ENCODE measurements at places on chromosomes 6 and 20. TPM values are rescaled to one million over a fixed set of nuclear protein-coding genes. Genes with fewer than 3 reads are reported as not detected.
A peak's percentile ranks its signal among the peaks of the same experiment; 100 is the strongest.

REM1 gene
- 2.4 TPM for total RNA-seq

UNC5CL gene
- total RNA-seq: 0.86 TPM

HACE1 gene
- 18.4 TPM for total RNA-seq

HLA-DRA gene
- 148 TPM for total RNA-seq

SLC22A2 gene
- total RNA-seq: not detected

GJA10 gene
- total RNA-seq: not detected

TREML4 gene
- not detected for total RNA-seq

CCM2L gene
- 9.5 TPM for total RNA-seq

PGC gene
- 0.53 TPM for total RNA-seq

GRCh38 chr6:165086814-165087213 is 222.6 kb downstream of the C6orf118 start:
- H3K36me3 ChIP-seq: no peaks in the 10 kb centered on the region
- H3K27me3 ChIP-seq: no peaks in the 10 kb centered on the region
- no peak overlapping the region for H3K4me3 ChIP-seq
- no peak overlapping the region for H3K27ac ChIP-seq
- H3K4me1 ChIP-seq: no peaks in the 10 kb centered on the region

DNA sequence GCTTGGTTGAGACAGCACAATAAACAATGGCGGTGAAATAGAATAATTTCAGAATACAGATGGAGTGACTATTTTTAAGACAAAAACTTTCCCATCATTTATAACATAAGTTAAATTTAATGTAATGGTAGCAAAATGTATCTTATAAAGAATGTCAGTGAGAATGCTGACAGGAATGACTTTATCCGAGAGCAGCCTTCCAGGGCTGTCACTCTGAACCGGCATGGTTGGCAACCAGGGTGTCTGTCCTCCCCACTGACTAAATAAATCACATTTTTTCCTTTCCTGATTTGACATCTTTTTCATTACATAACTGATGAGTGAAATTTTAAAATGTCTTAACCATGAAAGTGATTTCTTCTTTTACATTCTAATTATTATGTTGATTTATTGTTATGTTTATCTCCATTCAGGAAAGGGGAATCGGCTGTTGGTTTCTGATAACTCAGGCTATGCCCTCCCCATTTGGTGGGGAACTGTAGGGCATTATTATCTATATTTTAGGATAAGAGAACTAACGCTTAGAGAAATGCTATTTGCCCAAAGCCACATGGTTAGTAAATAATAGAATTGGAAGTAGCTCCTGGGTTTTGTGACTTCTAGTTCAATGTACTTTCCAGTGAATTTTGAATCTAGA is 109.2 kb upstream of the OGFRL1 start:
- H3K4me1 ChIP-seq: no peaks in the 10 kb centered on the region
- H3K4me3 ChIP-seq: no peak overlapping the region
- H3K27me3 ChIP-seq: no peaks in the 10 kb centered on the region

- no peaks in the 10 kb centered on the region for H3K27me3 ChIP-seq
- DNase-seq: no peak
- H3K27ac ChIP-seq: no peak overlapping the region
- no peak overlapping the region for H3K4me3 ChIP-seq
Measured at GRCh38 chr6:150202404-150202803, 59.6 kb downstream of the PPP1R14C start.

DNA sequence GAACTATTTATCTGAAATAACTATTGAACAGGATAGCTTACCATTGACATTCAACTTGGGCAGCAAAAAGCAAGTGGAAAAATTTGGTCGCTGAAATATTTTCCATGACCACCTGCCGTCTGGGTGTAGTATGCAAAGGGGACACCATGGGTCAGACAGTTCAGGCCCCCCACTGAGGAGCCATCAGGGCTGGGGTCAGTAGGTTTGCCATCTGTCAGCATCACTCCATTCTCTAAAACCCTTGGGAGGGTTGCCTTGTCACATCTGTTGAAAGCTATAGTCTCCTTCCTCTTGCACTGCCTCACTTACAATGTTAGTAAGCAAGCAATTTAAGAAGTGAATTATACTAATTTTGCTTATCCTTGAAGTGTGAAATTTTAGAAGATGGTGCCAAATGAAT is 44.9 kb downstream of the NRN1 start:
- no peak for DNase-seq
- no peak overlapping the region for H3K4me3 ChIP-seq
- H3K36me3 ChIP-seq: no peaks in the 10 kb centered on the region
- no peak overlapping the region for H3K27ac ChIP-seq
- no peaks in the 10 kb centered on the region for H3K4me1 ChIP-seq
- H3K27me3 ChIP-seq: no peaks in the 10 kb centered on the region

DNA sequence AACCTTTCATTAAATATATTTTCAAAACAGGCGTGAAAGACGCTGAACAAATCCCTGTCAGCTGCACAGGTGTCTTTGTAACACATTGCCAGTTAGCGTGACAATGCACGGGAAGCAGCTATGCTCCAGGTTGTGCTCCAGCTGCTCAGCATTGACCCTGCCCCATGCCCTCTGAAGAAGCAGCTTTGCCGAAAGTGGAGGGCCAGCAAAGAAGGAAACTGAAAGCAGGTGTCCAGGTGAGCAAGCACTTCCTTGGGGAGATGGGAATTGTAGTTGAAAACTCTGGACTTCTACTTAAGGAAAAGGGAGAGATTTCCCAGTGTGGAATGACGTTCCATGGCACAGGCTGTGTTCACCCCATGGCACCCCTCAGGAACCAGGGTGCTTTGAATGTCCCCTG is 125.7 kb downstream of the TTLL2 start:
- H3K4me1 ChIP-seq: no peaks in the 10 kb centered on the region
- no peak overlapping the region for H3K27ac ChIP-seq
- DNase-seq: no peak
- H3K27me3 ChIP-seq: no peaks in the 10 kb centered on the region
- no peaks in the 10 kb centered on the region for H3K36me3 ChIP-seq

GRCh38 chr20:51750037-51750769 is 18.0 kb downstream of the ATP9A start:
- no peak overlapping the region for H3K4me3 ChIP-seq
- no peaks in the 10 kb centered on the region for H3K27me3 ChIP-seq
- no peaks in the 10 kb centered on the region for H3K36me3 ChIP-seq
- no peak overlapping the region for H3K27ac ChIP-seq
- peaks cover 7% of the 10 kb centered on the region for H3K4me1 ChIP-seq

- peaks cover 8% of the 10 kb centered on the region for H3K4me1 ChIP-seq
- peak; percentile 51 for DNase-seq
- H3K4me3 ChIP-seq: peak overlapping the region; percentile 64
- H3K27me3 ChIP-seq: no peaks in the 10 kb centered on the region
- peak overlapping the region; percentile 93 for H3K27ac ChIP-seq
- H3K36me3 ChIP-seq: no peaks in the 10 kb centered on the region
Measured at GRCh38 chr6:33313105-33313708, 671 bp downstream of the TAPBP start.

GRCh38 chr20:33995053-33995831 is 1.5 kb downstream of the RALY start:
- peak overlapping the region; percentile 93 for H3K27ac ChIP-seq
- H3K27me3 ChIP-seq: no peaks in the 10 kb centered on the region
- H3K4me1 ChIP-seq: peaks cover 24% of the 10 kb centered on the region
- no peak for DNase-seq

DNA sequence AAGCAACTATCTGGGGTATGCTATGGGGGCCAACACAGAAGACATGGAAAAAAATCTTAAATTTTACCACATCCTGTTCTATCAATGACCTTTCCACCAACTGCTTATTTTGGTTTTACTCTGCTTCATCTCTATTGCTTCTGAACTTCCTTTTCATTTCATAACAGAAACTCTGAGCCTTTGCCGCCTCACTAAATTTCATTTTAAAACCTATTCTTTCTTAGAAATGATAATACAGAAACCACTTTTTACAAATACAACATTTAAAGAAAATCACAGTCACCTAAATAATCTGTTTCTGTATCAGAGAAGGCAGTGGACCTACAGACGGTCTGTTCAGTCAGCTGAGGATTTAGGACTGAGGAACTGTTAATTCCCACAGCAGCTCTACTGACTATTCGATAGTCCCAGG is 117.5 kb downstream of the KCNQ5 start:
- no peaks in the 10 kb centered on the region for H3K27me3 ChIP-seq
- no peaks in the 10 kb centered on the region for H3K36me3 ChIP-seq
- H3K4me1 ChIP-seq: no peaks in the 10 kb centered on the region
- no peak overlapping the region for H3K27ac ChIP-seq
- H3K4me3 ChIP-seq: no peak overlapping the region

DNA sequence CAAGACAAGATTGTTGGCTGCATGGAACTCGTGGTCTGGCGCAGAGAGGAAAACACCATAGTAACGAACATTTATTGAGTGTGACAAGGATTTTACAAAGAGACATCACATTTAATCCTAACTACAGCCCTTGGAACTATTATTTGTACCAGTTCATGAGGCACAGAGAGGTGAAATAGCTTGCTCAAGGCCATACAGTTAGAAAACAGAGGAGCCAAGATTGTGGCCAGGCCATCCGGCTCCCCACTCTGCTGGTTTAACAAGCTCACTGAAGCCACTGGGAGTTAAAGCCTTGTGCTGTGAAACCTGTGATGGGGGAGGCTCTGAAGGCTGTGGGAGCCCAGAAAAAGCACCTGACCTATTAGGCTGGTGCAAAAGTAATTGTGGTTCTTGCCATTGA is 74.9 kb upstream of the ZNFX1 start:
- no peaks in the 10 kb centered on the region for H3K36me3 ChIP-seq
- H3K27me3 ChIP-seq: no peaks in the 10 kb centered on the region
- H3K4me1 ChIP-seq: no peaks in the 10 kb centered on the region
- DNase-seq: no peak
- H3K27ac ChIP-seq: no peak overlapping the region
- no peak overlapping the region for H3K4me3 ChIP-seq

- no peaks in the 10 kb centered on the region for H3K36me3 ChIP-seq
- H3K4me3 ChIP-seq: no peak overlapping the region
- no peak overlapping the region for H3K27ac ChIP-seq
- DNase-seq: no peak
- H3K4me1 ChIP-seq: no peaks in the 10 kb centered on the region
Measured at GRCh38 chr20:18852318-18852717, 38.7 kb downstream of the SCP2D1 start.

- H3K4me3 ChIP-seq: no peak overlapping the region
- H3K36me3 ChIP-seq: no peaks in the 10 kb centered on the region
- no peak overlapping the region for H3K27ac ChIP-seq
- H3K4me1 ChIP-seq: peaks cover 4% of the 10 kb centered on the region
Measured at GRCh38 chr20:34607066-34607465, 48.5 kb downstream of the MAP1LC3A start.

DNA sequence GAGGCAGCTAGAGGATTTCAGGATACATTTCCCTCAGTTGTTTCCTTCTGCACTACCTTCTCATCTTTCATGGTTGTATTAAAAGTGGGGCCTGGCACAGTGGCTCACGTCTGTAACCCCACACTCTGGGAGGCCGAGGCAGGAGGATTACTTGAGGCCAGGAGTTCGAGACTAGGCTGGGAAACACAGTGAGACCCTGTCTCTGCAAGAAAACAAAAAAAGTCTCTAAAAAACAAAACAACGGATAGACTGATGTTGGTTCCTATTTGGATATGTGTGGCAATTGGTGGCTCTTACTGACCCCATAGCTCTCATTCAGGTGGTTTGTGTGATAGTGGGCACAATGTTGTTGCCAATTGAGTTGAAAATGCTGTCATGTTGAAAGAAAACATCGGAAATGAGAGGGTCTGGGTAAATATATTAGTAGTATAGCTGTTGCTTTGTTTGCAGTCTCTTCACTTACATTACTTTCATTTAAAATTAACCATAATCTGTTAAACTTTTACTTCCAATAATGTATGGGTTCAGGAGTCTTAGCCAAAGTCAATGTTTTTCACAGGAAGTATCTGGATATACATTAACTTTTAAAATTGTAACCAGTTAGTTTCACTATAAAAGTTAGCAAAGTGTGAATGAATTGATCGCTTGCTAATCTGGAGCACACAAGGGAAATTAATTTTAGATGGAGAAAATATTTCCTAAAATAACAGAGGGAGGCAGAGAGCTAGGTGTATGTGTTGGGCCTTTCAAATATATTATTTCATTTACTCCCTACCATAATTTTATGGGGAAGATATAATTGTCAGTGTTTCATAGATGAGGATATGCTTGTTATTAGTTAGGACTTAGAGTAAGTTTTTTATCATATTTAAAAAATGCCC is 31.1 kb downstream of the UTRN start:
- no peak for DNase-seq
- no peaks in the 10 kb centered on the region for H3K27me3 ChIP-seq
- no peak overlapping the region for H3K27ac ChIP-seq
- H3K36me3 ChIP-seq: no peaks in the 10 kb centered on the region
- H3K4me3 ChIP-seq: no peak overlapping the region
- peaks cover 24% of the 10 kb centered on the region for H3K4me1 ChIP-seq

- H3K27me3 ChIP-seq: no peaks in the 10 kb centered on the region
- H3K36me3 ChIP-seq: no peaks in the 10 kb centered on the region
- H3K27ac ChIP-seq: no peak overlapping the region
Measured at GRCh38 chr6:139060332-139060731, 31.8 kb downstream of the ABRACL start.

DNA sequence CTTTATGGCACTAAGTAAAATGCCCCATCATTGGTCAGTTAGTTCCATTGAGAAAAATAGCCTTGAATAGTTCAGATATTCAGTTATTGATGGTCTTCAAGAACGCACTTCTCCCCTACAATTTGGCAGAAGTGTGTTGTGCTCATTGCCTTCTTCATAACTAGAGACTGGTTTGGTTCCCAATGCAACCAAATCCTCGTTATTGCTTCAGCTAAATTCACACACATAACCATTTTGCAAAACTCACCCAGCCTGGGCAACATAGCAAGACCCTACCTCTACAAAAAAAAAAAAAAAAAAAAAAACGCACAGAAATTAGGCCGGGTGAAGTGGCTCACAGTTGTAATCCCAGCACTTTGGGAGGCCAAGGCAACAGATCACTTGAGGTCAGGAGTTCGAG is 32.1 kb downstream of the ZNF217 start:
- H3K27ac ChIP-seq: no peak overlapping the region
- no peaks in the 10 kb centered on the region for H3K4me1 ChIP-seq
- no peaks in the 10 kb centered on the region for H3K36me3 ChIP-seq
- no peak overlapping the region for H3K4me3 ChIP-seq

DNA sequence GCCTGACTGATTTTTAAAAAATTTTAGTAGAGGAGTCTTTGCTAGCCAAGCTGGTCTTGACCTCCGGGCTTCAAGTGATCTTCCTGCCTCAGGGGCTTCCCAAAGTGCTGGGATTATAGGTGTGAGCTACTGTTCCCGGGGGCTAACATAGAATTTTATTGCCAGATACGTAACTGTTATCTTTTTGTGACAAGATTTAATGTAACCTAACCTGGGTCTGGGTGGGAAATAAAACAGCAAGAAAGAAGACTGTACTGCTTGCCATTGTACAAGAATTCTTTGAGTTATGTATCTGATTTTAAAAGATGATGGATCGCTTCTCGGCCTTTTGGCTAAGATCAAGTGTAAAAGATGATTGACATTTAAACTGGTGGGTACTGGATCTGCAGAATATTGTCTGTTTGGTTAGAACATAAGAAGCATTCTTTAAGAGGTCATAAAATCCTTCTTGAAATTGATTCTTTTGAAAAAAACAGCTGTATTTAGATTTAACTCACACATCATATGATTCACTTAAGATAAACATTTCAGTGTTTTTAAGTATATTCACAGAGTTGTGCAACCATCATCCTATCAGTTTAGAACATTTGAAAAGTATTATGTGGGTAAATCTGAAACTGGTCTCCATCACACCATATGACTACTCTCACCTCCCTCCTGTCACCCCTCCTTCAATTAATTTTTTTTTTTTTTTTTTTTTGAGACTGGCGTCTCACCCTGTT is 21.6 kb downstream of the TPX2 start:
- H3K27me3 ChIP-seq: no peaks in the 10 kb centered on the region
- H3K27ac ChIP-seq: no peak overlapping the region
- H3K4me3 ChIP-seq: no peak overlapping the region
- H3K36me3 ChIP-seq: no peaks in the 10 kb centered on the region
- peaks cover 2% of the 10 kb centered on the region for H3K4me1 ChIP-seq

Data from ovary (tissue), 10 donors.